ENCODE measurements at places on chromosomes 7 and 10.

DNA sequence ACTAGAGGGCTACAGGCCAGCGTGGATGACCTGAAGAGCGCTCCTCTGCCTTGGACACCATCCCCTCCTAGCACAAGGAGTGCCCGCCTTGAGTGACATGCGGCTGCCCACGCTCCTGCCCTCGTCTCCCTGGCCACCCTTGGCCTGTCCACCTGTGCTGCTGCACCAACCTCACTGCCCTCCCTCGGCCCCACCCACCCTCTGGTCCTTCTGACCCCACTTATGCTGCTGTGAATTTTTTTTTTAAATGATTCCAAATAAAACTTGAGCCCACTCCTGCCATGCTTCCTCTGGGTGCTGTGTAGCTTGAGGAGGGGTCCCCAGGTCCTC lies 4.5 kb downstream of the SNCG start:
- no peak overlapping the region for H3K27ac ChIP-seq
- peaks cover 4% of the 10 kb centered on the region for H3K27me3 ChIP-seq
- H3K36me3 ChIP-seq: no peaks in the 10 kb centered on the region
- DNase-seq: no peak
- H3K4me1 ChIP-seq: peaks cover 65% of the 10 kb centered on the region
- no peak overlapping the region for H3K4me3 ChIP-seq

GRCh38 chr7:71182438-71182935 lies 50.5 kb downstream of the GALNT17 start:
- no peak overlapping the region for H3K4me3 ChIP-seq
- H3K4me1 ChIP-seq: peaks cover 40% of the 10 kb centered on the region
- no peak for DNase-seq
- no peaks in the 10 kb centered on the region for H3K36me3 ChIP-seq
- peak overlapping the region; percentile 73 for H3K27ac ChIP-seq

- H3K4me3 ChIP-seq: no peak overlapping the region
- peaks cover 16% of the 10 kb centered on the region for H3K36me3 ChIP-seq
- H3K4me1 ChIP-seq: peaks cover 43% of the 10 kb centered on the region
- H3K27ac ChIP-seq: no peak overlapping the region
Measured at GRCh38 chr10:69344591-69345252, 66.4 kb downstream of the HK1 start.

DNA sequence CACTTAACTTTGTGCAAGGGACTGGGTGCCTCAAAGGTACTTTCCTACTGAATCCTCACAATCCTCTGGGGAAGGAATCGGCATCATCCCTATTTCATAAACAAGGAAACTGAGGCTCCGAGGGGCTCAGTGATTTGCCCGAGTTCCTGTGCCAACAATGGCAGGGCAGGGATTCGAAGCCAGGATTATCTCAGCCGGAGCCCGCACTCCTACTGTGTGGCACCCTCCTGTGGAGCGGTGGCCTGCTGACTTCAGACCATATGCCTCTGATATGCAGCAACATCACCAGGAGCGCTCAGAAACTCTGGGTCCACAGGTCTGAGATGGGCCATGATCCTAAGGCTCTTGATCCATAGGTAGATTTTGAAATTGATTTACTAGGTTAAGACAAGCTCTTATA lies 46.6 kb downstream of the PODXL start:
- no peaks in the 10 kb centered on the region for H3K36me3 ChIP-seq
- no peak overlapping the region for H3K4me3 ChIP-seq
- DNase-seq: no peak
- peaks cover 9% of the 10 kb centered on the region for H3K4me1 ChIP-seq
- peaks cover 9% of the 10 kb centered on the region for H3K27me3 ChIP-seq
- H3K27ac ChIP-seq: no peak overlapping the region

GRCh38 chr10:38146579-38147333 lies 52.6 kb downstream of the ZNF37A start:
- no peaks in the 10 kb centered on the region for H3K27me3 ChIP-seq
- H3K4me1 ChIP-seq: no peaks in the 10 kb centered on the region
- DNase-seq: no peak
- H3K4me3 ChIP-seq: no peak overlapping the region
- H3K27ac ChIP-seq: no peak overlapping the region

DNA sequence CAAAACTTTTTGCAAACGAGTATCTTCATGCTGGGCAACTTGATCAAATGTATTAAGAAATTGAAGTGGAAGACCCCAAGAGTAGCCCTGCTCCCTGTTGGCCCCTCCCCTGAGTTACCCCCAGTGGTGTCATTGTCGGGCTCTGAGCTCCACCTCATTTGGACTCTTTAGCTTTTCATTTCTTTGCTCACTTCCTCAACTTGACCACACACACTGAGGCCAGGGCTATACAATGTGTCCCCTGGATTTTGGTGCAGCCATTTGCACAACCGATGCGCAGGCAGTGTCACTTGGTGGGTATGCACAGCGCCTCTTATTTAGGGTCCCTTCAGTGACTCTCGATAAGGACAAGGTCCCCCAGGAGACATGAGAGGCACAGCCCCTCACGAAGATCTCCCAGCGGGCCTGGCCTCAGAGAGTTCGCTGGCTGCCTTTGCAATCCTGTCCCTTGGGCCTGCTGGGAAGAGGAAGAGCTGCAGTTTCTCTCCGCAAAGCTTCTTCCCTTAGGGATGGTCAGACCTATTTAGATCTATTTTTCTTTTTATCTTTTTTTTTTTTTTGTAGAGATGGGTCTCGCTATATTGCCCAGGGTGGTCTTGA lies 2.5 kb upstream of the MUC3A start:
- no peak overlapping the region for H3K27ac ChIP-seq
- peaks cover 12% of the 10 kb centered on the region for H3K27me3 ChIP-seq
- H3K36me3 ChIP-seq: no peaks in the 10 kb centered on the region
